Stimulated activated CD4-positive, alpha-beta T cell treated with anti-CD3 and anti-CD28 coated beads, Interleukin-4, amount 100 ng/mL, for 1 hour (primary cell): ENCODE measurements at places on chromosomes 4 and X.

- DNase-seq, result no peak
Measured at GRCh38 chr4:81207828-81208227, 7.2 kb downstream of the PRKG2 start.

GRCh38 chrX:33434256-33435092 is 223.1 kb upstream of the DMD start:
- DNase-seq, result peak; percentile 12

GRCh38 chr4:123505095-123506010 is 108.8 kb downstream of the SPRY1 start:
- DNase-seq, result peak; percentile 3

GRCh38 chr4:86043755-86044592 is 315.9 kb downstream of the MAPK10 start:
- DNase-seq, result no peak

GRCh38 chr4:113445286-113445685 is 316.3 kb downstream of the CAMK2D start:
- DNase-seq, result no peak

DNA sequence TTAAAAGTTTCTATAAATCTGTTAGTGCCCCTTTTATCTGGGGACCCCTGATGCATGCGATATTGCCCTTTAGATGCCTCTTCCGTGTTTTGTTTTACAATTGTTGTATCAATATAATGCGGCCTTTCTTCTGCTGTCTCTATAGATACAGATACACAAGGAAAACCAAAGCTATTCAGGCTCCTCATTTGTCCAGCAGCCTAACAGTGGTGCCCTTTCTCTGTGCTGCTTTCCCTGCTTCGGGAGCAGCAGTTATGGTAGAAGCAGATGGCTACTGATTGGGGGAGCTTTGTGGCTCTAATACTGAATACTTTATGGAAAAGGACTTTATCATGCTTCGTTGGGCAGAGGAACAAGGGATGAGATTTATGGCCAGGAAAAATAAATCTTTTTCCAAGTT is 10.6 kb upstream of the PRDM8 start:
- DNase-seq, result no peak

GRCh38 chrX:25344161-25344936 is 328.6 kb upstream of the ARX start:
- no peak for DNase-seq

- DNase-seq, result no peak
Measured at GRCh38 chr4:165461159-165461821, 82.5 kb downstream of the CPE start.

DNA sequence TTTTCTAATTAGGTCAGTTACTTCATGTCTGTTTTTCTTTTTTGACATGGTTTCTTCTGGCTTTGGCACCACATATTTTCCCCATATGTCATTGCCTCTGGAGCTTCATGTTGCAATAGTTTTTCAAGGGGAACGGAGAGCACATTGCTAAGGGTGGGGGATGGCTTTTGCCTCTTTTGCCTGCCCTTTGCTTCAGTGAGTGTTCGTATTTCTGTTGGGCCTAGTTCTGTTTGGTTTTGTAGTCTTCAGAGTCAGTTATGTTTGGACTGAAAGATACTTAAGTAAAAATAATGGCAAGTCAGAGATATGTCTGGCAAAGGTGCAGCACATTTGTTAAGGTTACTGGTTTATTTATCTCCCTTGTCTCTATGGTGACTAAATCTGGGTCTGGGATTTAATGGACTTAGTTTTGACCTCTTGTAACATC is 29.1 kb downstream of the FHL1 start:
- DNase-seq, result no peak

DNA sequence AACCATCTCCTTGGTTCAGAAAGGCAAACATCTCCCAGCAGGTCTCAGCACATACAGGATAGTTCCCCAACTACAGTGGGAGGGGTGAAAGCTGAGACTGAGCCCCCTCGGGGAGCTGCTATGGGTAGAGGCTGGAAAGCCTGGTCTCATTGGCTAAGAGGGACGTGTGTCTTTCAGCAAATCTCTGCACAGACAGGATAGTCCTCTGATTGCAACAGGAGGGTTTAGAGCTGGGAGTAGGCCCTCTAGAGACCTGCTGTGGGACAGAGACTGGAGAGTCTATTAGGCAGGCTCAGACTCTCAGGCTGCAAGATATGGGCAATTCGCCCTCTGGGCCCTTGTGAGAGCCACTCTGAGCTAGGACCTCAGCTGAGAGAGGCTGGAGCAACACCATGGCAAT is 271.6 kb upstream of the GALNT7 start:
- no peak for DNase-seq

- no peak for DNase-seq
Measured at GRCh38 chr4:54189140-54189539, 40.0 kb upstream of the PDGFRA start.

GRCh38 chr4:47831026-47831679 is 6.7 kb downstream of the CORIN start:
- no peak for DNase-seq

DNA sequence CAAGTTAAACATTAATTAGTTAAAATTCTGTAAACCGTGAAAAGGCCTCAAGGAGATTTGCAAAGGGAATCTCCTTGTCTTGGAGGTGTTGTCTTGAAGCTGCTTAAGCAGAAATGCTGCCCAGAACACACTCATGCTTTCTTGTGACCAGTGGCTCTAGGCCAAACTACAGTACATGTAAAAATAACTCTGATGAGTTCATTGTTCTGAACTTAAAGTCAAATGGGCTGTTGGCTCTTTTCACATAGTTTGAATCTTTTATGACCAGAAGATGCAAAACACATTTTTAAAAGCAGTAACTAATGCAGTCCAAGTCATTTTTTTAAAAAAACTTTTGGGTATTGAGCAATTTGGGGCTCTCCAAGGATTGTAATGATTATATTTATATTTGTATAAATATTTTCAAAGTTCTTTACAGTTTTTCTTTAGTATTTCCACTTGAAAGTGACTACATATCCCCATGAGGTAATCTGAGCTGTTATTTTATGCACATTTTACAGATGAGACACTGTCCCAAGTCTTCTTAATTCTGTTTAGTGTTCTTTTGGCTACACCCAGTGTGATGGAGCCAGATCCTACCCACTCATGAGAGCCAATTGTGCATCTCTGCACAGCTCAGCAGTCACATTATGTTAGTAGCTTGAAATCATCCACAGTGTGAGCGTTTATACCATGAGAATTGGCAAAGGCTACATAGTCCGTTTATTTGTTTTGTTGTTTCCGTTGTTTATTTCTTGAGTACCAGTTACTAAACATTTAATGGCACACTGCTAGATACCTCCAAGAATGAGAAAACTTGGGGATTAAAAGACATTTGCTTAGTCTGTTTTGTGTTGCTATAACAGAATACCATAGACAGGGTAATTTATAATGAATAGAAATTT is 112.8 kb upstream of the ATXN3L start:
- DNase-seq, result no peak

DNA sequence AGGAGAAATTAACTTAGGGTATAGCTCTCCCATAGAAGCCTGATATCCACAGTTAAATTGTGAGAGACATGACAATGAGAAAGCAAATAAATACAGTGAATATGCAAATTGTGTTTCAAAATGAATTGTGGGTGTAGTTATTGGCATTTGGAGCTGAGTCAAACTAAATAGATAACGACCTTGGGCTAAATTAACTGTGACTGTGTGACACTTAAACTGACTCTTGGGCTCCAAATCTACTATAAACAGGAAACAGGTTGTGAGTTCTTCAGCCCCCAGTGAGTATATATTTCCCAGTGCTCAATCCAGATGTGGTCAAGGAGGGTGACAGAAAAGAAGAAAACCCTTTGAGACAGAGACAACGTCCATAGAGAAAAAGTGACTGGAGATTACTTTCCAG is 11.3 kb upstream of the MAGEA10 start:
- no peak for DNase-seq

DNA sequence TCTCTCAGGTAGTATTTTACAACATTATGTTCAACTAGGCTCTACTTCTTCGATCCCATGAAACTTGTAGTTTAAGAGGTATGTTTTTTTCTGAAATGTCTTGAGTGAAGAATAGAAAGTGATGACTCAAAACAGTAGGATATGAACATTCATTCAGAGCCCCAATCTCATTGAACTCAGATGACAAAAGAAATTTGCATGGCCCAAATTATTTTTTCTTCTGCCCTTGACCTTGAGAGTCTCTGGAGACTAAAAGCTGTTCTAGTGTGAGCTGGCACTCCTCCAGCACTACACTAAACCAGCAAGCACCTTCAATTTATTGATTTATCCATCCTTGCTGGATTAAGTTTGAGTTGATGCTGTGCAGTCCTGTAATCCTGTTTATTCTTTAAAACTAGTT is 4.0 kb downstream of the DCLK2 start:
- DNase-seq, result no peak

- no peak for DNase-seq
Measured at GRCh38 chrX:27555514-27555913, 34.6 kb upstream of the DCAF8L2 start.

- DNase-seq, result no peak
Measured at GRCh38 chrX:139290310-139290709, 240.2 kb upstream of the F9 start.

DNA sequence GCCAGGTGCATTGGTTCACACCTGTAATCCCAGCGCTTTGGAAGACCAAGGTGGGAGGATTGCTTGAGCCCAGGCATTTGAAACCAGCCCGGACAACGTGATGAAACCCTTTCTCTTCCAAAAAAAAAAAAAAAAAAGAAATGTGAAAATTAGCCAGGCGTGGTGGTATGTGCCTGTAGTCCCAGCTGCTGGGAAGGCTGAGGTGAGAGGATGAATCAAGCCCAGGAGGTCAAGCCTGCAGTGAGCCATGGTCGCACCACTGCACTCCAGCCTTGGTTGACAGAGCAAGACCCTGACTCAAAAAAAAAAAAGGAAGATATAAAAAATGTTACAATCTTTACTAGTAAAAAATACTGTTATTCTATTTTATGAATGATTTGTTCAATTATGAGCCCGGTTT is 5.9 kb downstream of the FAM199X start:
- DNase-seq, result no peak

- peak; percentile 11 for DNase-seq
Measured at GRCh38 chr4:40193016-40193571, 3.7 kb upstream of the RHOH start.

DNA sequence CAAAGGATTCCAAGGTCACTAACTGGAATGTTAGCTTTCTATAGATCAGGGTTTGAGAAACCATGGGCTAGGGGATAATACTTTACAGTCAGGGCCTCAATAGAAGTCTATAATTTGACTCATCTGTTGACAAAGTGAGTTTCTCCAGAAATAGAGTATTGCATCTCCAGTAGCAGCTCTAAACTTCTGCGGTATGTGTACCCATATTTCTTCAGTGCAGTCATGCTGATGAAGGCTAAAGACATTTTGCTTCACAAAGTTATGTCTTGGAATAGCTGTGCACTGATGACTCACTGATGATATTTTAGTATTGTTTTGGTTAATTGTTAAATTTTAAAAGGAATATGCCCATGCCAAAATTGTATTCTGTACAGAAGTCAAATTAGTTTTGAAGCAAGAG is 464.9 kb upstream of the AMOT start:
- DNase-seq, result no peak

GRCh38 chr4:168057412-168057811 is 34.9 kb upstream of the ANXA10 start:
- no peak for DNase-seq

DNA sequence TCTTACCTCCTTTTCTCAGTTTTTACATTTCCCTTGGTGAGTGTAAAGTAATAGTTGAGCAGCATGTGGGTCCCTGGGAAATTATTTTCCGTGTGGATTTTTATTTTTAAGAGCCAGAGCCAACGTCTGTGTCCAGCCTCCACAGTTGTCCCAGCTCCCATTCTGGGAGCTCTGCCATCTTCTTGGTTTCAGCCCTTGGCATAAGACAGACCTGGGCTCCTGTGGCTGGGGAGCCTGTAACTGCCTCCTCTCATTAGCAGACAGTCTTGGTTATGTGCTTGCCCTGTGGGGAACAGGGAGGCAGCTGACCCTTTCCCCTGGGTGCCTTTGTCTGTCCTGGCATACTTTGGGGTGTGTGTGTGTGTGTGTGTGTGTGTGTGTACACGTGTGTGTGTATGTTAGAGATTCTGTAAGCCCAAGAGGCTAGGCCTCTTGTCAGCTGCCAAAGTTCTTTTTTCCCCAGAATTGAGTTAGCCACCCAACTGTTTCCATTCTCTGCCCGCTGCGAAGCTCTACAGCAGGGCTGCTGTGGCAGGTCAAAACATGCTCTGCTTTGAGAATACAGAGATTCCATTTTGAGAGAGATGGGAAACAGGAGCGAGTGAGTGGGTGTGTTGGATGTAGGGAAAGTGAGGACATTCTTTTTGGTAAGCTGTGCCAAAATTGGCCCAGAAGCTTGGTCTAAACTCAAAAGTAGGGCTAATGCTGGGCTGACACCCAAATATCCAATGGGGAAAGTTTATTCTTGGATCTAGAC is 140.7 kb downstream of the TMEM164 start:
- DNase-seq, result no peak

GRCh38 chr4:4349867-4350266 is 37.0 kb upstream of the NSG1 start:
- DNase-seq, result no peak

GRCh38 chr4:74394476-74395136 is 29.7 kb downstream of the EREG start:
- no peak for DNase-seq

DNA sequence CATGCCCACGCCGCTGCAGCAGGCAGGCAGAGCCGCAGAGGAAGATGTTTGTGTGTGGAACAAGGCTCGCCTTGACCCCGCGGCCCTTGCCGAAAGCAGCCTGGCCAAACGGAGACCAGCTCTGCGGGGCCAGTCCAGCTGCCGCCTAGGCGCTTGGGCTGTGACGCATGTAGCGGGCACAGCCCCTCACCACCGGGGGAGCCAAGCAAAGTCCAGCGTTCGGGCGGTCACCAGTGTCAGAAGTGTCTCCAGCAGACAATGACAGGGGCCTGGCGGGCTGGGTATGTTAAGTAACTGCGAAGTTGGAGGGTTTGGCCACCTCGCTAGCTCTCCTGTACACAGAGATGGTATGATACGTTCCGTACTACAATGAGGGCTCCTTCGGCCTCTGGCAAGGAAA is 1.3 kb downstream of the AMER1 start:
- no peak for DNase-seq

DNA sequence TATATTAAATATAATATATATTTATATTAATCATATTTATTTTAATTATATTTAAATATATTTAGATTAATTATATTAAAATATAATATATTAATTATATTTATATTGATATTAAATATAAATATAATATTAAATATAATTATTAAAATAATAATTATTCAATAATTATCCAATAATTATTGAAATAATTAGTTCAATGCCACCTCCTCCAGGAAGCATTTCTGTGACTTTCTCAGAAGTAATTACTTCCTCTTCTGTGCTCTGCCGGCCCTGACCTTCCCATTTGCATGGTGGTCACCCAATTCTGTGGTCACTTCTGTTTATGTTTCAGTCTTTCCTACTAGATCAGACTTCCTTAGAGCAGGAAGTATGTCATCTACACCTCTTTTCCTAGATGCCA is 45.8 kb downstream of the EVC2 start:
- DNase-seq, result no peak

DNA sequence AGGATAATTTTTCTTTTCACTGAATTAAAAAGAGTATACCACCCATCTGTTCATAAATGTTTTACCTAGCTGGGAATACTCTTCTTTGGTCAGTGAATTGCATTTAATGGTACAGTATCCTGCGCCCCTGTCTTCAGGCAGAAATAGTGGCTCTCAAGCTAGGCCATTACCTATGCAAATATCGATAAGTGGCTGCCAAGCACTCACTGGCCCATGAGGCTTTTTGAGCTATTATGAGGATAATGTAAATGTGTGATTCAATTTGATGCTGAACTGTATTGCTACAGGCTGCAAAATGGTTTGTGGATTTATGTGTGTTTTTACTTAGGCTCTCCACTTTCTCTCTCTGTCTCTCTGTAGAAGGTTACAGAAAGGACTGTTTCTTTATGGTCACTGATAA is 30.1 kb upstream of the MTMR1 start:
- no peak for DNase-seq
